CD4-positive, alpha-beta T cell treated with Interleukin-15 for 1 hour (primary cell): ENCODE measurements at places on chromosomes 11 and 22.
A peak's percentile ranks its signal among the peaks of the same experiment; 100 is the strongest.

GRCh38 chr11:46106530-46107407 lies 14.5 kb downstream of the PHF21A start:
- DNase-seq, result no peak

GRCh38 chr11:85694385-85694980 lies 8.5 kb upstream of the CCDC89 start:
- no peak for DNase-seq

DNA sequence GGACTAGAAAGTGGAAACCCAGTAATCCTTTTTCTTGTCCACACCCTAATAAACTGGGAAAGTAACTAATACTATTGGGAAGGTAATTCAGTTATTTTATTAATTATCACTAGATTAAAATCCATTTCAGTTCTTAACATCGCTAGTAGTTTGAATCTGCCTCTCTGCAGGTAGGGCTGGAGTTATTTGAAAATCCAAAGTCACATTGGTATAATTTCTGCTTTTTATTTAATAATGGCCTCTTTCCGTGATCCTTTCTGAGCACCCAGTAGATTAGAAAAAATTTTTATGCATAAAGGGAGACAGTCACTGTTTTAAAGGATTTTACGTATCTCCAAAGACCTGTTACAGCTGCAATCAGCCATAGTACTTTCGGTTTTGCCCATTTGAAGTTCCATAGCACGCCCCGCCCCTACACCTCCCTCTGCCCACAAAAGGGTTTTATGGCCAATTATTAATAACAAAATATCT lies 605 bp upstream of the COPB1 start:
- DNase-seq, result peak; percentile 43

- no peak for DNase-seq
Measured at GRCh38 chr11:103995896-103996295, 40.5 kb upstream of the DDI1 start.

DNA sequence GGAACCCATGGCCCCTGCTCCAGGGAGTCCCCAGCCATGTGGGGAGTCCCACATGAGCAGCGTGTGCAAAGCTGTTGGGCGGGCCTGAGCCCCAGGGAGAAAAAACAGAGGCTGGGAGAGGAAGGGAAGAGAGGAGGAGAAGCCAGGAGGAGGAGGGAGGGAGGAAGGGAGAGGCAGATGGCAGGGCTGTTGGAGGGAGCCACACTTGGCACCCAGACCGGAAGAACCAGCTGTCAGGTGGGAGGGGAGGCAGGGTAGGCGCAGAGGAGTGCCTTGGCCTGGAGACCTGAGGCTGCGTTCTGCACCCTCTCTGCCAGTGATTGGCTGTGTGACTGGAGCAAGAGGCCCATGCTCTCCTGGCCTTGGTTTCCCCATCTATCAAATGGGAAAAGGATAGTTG lies 6.7 kb downstream of the SYNGR1 start:
- no peak for DNase-seq

DNA sequence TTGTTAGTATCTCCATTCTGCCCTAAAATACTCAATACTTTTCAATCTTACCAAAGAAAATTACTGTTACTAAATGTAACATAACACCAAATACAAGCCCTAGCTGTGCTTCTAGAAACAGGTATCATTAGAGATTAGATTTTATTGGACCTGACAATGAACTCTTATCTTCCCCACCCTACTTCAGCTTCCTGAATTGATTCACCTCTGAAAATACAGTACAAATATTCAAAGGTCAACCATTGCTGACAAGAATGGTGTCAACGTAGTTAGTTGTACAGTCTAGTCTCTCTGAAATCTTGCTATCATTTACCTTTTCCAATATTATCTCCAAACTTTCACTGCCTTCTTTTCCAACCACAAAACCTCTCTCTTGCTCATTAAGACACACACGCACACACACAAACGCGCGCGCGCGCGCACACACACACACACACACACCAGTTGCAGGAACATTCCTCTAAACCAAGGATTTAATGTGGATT lies 22.4 kb downstream of the LRRC4C start:
- DNase-seq, result no peak

DNA sequence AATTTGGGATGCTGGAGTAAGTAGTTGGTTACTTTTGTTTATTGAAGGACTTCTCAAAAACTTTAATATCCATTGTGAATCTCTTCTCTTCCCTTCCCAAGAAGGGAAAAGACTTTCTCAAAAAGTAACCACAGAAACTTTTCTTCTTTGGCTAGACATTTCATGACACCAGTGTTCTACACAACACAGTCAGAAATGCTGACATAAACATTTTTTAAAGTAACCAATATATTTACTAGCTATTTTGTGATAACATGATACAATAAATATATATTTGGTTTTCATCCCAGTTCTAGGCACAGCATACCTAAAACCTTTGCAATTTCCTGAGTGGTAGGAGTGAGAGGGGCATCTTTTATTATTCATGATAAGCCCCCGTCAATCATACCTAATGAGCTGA lies 47.8 kb downstream of the FAM118A start:
- no peak for DNase-seq

- no peak for DNase-seq
Measured at GRCh38 chr11:45450189-45450588, 164.0 kb upstream of the SYT13 start.

DNA sequence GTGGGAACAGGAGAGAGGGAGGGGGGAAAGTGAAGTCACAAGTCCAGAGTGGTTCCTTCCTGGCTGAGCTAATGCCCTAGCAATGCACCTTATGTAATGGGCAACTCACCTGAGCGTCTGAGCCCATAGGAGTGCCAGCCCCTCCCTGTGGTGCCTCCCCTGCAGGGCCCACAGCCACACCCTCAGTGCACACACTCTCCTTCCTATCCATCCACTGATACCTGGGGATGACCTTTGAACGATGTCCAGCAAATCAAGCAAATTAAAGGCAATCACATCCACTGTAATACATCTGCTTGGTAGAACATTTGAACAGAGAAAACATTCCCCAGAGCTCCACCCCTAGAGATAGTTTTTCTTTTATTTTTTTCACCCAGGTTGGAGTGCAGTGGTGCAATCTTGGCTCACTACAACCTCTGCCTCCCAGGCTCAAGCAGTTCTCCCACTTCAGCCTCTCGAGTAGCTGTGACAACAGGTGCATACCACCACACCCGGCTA lies 19.6 kb upstream of the MICAL2 start:
- DNase-seq, result no peak

DNA sequence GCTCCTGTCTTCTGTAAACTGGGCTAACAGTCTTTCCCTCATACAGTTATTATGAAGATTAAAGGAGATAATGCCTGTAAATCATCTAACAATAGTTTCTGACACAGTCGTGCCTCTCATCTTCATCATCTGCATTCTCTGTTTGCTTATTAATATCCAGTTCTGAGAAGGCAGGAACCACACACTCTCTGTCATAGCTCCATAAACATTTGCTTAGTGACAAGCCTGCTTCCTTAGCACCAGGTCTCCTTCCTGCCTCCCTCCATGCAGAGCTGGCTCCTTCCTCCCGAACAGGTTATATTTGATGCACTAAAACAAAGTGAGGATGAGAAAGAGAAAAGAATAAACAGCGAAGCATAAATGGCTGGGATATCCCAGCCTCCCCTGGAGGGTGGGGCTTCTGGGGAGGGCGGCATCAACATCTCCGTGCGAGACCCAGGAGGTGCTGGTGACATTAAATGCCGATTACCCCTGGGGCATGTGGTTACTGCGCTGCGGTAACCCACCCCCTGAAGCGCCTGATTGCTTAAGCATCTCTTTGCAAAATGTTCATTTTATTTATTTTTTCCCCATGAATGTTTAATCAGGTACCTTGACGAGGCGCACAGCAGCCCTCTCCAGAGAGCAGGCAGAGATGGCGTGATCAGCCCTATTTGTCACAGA lies 404.9 kb downstream of the NXPE2 start:
- no peak for DNase-seq

DNA sequence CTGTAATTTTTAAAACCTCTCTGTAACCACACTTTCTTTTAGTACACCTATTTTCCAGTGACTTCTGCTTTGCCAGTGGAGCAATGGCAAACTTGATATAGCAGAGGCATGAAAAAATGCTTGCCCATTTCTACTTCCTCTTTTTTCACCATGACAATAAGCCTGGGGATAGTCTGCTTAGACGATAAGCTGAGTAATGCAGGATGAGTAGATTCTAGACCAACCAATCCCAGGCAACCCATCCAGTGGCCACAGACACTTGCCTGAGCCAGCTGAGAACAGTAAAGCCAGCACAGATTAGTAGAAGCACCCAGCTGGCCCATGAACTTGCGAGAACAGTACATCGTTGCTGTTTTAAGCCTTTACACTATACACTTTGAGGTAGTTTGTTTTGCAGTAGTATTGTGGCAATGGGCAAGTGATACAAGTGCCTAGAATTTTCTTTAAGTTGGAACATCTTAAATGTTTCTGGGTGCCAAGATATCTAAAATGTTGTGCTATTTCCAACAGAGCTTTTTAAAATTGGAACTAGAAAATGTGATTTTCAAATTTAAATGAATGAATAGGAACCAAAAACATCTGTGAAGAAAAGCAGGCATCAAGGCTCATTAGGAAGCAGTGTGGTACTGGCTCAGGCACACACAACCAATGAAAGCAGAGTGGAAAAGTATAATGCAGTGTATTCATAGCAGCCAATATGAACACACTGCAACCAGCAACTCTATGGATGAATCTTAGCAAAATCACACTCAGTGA lies 37.7 kb downstream of the DDI1 start:
- DNase-seq, result peak; percentile 32

GRCh38 chr11:14904745-14905103 lies 12.7 kb upstream of the CYP2R1 start:
- peak; percentile 74 for DNase-seq

DNA sequence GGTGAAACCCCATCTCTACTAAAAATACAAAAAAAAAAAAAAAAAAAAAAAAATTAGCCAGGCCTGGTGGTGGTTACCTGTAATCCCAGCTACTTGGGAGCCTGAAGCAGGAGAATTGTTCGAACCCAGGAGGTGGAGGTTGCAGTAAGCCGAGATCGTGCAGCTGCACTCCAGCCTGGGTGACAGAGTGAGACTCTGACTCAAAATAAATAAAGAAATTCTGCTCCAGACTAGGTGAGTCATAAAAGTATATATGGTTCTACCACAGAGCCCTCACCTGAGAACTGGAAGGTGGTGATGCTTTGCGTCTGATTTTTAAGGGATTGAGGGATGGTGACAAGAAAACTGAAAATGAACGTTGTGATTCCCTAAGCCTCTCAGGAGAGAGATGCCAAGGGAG lies 58.4 kb downstream of the NTM start:
- DNase-seq, result no peak

GRCh38 chr11:85717429-85717828 lies 31.4 kb upstream of the CCDC89 start:
- no peak for DNase-seq

- no peak for DNase-seq
Measured at GRCh38 chr22:17012267-17012666, 4.2 kb upstream of the GAB4 start.

DNA sequence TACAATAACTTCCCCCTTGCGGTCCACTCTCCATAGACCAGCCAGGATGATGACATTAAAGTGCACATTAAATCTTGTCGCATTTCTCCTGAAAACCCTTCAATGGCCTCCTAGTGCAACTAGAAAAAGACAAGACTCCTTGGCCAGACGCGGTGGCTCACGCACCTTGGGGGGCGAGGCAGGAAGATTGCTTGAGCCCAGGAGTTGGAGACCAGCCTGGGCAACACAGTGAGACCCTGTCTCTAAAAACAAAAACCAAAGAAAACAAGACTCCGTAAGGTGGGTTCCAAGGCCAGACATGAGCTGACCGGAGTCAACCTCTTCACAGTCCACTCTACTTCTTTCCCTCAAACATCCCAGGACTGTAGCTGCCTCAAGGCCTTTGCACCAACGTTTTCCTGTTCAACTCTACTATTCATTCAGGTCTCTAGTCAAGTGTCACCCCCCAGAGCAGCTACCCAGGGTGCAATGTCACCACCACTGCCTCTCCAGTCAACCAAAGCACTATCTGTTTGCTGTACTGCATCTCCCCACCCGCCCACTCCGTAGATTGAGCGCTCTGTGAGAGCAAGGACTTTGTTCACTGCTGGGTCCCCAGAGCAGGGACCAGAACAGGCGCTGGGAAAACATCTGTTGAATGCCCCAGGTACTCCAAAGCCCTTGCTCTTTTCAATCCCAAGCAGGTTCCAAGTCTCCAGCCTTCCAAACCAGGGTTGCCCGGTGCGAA lies 739 bp downstream of the ZMAT5 start:
- DNase-seq, result no peak

DNA sequence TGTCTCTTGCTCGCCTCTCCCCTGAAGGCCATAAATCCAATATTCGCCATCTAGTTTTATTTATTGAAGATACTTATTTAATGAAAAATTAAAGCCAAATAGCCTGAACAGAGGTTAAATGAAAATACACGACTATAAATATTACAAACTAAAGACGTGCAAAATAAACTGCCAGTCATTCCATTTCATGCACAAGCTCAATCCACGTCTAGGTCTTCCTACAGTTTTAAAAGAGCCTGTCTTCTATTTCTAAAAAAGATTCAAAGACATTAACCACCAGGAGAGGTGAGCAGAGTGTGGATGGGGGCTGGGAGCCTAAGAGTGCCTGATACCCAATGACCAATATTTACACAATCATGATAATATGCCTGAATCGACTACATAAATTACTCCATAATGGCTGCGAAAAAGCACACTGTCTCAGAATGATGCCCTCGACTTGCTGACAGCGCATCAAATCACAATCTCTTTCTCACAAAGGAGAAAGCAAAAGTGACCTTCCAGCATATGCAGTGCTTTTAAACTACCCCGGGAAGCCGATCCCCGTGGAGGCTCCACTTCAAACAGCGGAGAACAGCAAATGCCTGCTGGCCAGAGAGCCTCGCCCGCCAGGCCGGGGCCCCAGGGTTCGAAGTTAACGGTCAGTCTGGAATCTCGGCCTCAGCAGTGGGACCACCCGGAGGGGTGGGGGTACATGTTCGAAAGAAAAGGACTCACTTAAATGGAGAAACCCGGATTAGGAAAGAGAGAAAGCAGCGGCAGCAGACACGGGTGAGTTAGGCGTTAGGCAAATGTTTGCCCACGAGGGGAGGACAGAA lies 1.7 kb downstream of the FCHSD2 start:
- DNase-seq, result no peak

- DNase-seq, result no peak
Measured at GRCh38 chr22:21041937-21042336, 3.8 kb upstream of the LRRC74B start.

GRCh38 chr22:41845380-41846267 lies 12.7 kb downstream of the SREBF2 start:
- DNase-seq, result no peak

- DNase-seq, result peak; percentile 4
Measured at GRCh38 chr11:2434008-2434407, 10.3 kb downstream of the TRPM5 start.

GRCh38 chr11:18310800-18311340 lies 11.1 kb downstream of the HPS5 start:
- DNase-seq, result no peak

DNA sequence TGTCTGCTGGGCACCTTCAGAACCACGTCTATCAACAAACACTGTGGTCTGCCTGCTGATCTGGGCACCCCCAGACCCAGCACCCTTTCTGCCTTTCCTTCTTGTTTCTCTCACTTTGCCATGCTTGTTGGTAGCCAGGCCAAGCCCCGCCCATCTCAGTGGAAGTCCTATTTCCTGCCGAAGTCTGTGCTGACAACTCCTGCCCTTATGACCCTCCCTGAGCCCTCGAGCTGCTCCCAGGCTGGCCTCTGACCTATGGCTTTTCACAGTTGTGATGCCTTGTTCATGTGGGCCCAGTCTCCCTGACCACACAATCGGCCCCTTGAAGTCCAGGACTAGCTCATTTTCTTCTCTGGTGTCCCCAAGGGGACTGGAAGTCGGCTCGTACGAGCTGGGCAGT lies 132.1 kb downstream of the DSCAML1 start:
- no peak for DNase-seq

- peak; percentile 45 for DNase-seq
Measured at GRCh38 chr11:33379947-33380346, 122.8 kb downstream of the HIPK3 start.

- DNase-seq, result no peak
Measured at GRCh38 chr11:108958368-108959104, 293.7 kb downstream of the DDX10 start.
